ENCODE measurements at places on chromosomes 6 and 20. TPM values are rescaled to one million over a fixed set of nuclear protein-coding genes. Genes with fewer than 3 reads are reported as not detected.

OPRM1 gene
- total RNA-seq: not detected

NRN1 gene
- 37.3 TPM for total RNA-seq

DNA sequence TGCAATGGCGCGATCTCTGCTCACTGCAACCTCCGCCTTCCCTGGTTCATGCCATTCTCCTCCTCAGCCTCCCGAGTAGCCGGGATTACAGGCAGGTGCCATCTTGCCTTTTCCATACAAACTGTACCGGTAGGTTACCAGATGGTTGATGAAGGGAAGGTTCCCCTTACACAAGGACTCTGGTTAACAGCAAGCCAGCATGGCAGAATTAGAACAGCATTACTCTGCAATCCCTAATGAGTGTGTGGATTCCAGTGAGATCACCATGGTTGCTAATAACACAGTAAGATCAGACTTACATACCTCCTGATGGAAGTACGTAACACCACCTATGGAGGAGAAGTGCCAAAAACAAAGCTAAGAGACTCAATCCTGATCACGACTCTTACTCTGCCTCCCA is 51.7 kb downstream of the TTI1 start:
- DNase-seq: no peak

GRCh38 chr6:157879034-157879872 is 56.2 kb downstream of the SNX9 start:
- no peak for DNase-seq

- DNase-seq: no peak
These were observed 291.1 kb downstream of the HIVEP2 start for GRCh38 chr6:142653710-142654420.

DNA sequence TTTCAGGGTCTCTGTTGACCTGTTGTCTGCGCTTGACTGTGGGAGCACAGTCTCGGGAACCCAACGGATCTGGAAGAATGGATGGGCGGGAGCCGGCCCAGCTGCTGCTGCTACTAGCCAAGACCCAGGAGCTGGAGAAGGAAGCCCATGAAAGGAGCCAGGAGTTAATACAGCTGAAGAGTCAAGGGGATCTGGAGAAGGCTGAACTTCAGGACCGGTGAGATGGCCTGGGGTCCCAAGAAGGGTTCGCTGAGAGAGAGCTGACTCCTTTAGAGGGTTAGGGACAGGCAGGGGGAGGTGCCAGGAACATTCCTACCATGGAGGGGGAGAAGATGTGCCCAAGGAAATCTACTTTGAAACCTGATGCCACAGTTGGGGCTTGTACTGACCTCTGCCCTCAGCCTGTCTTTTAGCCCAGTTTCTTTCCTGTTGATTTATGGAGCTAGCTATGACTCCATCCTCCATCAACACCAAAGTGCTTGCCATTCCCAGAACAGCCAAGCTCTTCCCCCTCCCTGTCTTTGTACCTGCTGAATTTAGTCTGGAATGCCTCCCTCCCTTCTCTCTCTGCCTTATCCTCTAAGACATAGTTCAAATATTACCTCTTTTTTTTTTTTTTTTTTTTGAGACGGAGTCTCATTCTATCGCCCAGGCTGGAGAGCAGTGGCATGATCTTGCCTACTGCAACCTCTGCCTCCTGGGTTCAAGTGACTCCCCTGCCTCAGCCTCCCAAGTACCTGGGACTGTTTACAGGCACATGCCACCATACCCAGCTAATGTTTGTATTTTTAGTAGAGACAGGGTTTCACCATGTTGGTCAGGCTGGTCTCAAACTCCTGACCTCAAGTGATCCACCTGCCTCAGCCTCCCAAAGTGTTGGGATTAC is 12.2 kb downstream of the CEP250 start:
- DNase-seq: no peak

FUCA2 gene
- total RNA-seq: 68.2 TPM

SLC22A1 gene
- total RNA-seq: not detected

DNA sequence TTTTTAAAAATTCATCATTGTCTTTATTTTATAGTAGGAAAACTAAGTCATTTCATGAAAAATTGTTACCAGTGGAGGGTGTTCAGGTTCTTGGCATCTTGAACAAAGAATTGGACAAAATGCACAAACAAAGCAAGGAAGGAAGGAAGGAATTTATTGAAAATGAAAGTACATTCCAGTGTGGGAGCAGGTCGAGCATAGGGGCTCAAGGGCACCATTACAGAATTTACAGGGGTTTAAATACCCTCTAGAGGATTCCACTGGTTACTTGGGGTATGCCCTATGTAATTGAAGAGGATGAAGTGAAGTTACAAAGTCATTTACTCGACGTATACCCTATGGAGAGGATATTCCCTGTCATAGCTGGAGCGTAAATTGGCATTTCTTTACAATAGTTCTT is 37.4 kb upstream of the HDAC2 start:
- no peak for DNase-seq

DNA sequence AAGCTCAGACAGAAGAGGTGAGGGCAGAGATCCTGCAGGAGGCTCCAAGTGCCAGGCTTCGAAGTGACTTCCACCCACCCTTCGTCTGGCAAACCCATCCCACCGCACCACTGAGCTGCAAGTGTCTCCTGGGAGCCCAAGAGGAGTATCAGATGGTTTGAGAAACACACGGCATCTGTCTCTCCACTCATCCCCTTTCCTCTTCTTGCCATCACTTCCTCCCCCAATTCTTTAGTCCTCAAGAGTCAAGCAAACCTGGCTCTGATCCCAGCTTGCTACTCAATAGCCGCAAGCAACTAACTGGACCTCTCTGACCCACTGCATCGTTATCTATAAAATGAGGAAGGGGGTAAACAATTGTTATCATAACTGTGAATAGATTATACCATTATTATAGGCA is 142.1 kb downstream of the BMP7 start:
- no peak for DNase-seq

DNA sequence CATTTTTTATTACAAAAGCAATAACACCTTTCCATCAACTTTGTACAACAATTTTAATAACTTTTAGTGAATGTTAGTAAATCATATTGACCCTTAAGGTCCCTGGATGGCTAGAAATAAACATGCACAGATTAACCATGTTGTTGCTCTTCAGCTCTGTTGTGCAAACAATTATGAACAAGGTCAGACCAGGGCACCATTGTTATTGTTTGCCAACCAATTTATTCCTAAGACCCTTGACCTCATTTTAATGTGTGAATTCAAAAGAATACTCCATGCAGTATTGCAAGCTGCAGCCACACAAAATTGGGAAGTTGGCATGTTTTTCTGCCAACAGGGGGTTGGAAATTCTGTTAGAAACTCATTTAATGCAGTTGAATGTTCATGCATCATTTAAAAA is 426.6 kb upstream of the MAP3K7 start:
- DNase-seq: no peak

FOXF2 gene
- total RNA-seq: 21.5 TPM

DNA sequence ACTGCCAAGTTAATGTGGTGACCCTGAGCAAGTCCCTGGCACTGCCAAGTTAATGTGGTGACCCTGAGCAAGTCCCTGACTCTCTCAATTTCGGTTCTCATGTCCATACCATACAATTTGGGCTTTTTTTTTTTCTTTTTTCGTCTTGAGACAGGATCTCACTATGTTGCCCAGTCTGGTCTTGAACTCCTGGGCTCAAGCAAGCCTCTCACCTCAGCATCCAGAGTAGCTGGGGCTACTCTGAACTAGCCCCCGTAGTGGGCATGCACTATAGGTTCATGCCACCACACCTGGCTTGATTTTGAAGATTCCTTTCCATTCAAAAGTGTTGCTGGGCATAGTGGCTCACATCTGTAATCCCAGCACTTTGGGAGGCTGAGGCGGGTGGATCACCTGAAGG is 100.0 kb upstream of the FOXP4 start:
- no peak for DNase-seq

RHAG gene
- not detected for total RNA-seq

DNA sequence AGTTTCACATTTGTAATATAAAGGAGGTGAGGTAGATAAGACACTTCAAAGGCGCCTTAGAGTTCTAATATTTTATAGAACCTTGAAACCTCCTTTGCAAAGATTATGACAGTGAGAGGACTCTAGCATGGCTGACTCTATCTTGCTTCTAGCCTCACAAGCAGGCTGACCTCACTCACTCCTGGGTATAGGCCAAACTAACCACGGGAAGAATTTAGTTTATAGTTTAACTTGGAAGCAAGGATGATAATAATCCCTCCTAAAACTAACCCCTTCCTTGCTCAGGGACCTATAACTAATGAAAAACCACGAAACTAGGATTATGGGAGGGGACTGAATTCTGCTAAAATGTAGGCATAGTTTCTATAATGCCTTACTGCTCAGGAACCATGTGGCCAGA is 84.3 kb downstream of the FILIP1 start:
- no peak for DNase-seq

GRCh38 chr20:17843246-17844132 is 125.1 kb downstream of the SNX5 start:
- DNase-seq: peak; percentile 98

TPX2 gene
- 111 TPM for total RNA-seq

DNA sequence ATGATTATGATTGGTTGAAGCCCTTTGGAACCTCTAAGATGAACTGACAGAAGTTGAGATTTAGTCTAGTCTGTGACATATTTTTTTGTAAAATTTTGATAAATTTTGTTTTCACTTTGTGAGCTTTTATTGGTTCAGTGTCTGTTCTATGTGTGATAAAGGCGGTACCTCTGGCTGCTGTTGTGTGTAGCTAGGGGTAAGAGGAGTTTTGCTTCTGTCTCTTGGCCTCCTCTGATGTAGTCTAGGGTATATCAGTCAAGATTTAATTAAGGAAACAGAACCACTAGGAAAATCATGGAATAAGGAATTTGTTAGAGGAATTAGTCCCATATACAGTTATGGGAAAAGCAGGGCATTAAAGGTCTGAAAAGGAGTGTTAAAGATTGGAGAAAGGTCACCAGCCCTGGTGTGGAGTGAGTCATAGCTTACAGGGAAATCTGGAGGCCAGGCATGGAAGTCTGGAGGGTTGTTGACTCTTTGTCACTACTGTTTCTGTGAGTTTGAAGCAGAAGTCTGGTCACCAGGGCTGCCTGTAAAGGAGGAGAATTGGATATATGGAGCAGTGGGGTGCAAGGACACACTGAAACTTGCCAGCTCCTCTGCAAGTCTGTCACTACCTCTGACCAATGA is 28.5 kb downstream of the CDC5L start:
- no peak for DNase-seq

XKR7 gene
- total RNA-seq: not detected

DNA sequence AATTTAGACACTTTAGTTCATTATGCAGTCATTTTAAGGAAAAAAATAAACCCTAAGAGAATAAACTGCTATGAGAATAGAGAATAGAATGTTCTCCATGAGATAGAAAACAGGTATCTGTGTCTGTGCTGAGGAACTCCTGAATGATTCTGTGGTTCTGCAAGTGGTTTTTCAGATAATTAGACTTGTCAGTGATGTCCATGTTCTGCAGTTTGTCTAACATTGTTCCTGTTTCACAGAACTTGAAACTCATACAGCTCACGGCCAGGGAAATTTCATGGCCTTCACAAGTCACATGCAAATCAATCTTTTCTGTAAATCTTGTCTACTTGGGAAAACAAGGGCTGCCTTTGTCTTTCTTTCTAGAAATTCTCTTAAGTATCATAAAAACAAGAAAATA is 73.4 kb upstream of the HMGCLL1 start:
- no peak for DNase-seq

- peak; percentile 80 for DNase-seq
These were observed 15.9 kb downstream of the NDUFAF5 start for GRCh38 chr20:13800728-13801134.

DNA sequence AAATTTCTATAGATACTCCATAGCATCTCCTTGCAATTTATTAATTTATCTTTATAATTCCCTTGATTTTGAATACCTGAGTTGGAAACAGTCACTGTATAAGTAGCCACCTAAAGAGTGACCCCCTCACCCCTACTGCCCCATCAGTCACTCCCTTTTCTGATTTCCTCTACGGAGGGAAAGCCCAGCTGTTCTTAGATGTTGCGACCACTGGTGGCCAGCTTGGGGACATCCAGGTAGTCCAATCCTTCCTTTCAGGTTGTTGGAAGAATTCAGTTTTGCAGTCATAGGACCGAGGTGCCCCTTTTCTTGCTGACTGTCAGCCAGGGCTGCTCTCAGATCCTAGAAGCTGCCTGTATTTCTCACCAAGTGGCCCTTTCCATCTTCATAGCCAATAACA is 87.8 kb downstream of the BMP6 start:
- DNase-seq: no peak

ZNF165 gene
- total RNA-seq: 1.2 TPM

APCDD1L gene
- 1.7 TPM for total RNA-seq

DNA sequence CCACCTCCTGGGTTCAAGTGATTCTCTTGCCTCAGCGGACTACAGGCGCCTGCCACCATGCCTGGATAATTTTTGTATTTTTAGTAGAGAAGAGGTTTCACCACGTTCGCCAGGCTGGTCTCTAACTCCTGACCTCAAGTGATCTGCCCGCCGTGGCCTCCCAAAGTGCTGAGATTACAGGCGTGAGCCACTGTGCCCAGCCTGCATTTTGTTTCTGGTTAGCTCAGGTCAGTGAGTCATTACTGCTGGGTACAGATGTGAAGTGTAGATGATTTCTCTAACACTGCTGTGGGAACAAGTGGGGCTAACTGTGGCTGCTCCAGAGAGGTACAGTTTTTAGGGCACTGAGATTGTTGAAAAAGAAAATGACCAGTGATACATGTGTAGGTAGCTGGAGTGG is 188.6 kb downstream of the PRL start:
- peak; percentile 25 for DNase-seq

GRCh38 chr6:43093436-43094289 is 17.5 kb downstream of the PTK7 start:
- DNase-seq: no peak

DNA sequence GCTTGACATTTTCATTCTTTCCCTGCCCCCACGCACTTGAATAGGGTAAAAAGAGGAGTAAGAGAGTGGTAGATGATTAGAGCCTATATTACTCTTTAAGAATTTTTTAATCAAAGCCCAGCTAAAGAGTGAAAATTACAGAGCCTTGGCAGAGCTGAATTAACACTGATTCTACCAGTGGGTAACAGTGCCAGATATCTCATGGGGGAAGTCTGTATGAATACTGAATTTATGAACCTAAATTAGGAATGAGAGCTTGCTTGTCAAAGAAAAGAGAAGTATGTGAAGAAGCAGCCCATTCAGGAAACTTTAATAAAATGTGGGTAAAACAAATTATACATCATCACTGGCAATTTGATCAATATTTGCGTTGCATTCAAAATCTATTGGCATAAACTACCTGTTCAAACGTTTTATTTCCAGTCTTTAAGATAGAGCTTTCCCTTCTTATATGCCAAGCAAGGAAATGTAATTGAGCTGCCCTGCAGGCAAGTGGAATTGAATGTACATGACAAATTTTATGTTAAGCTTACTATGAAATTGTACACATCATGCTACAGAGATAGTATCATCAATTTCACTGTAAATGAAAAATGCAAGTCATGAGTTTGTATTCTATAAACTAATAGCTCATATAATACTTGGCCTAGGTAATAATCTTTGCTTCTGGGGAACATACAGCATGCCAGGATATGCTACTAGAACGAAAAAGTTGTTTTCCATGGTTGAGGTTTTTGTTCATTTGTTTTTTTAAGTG is 14.5 kb downstream of the SOBP start:
- no peak for DNase-seq
